ENCODE measurements at places on chromosomes 11 and 22. TPM values are rescaled to one million over a fixed set of nuclear protein-coding genes. Genes with fewer than 3 reads are reported as not detected.

DNA sequence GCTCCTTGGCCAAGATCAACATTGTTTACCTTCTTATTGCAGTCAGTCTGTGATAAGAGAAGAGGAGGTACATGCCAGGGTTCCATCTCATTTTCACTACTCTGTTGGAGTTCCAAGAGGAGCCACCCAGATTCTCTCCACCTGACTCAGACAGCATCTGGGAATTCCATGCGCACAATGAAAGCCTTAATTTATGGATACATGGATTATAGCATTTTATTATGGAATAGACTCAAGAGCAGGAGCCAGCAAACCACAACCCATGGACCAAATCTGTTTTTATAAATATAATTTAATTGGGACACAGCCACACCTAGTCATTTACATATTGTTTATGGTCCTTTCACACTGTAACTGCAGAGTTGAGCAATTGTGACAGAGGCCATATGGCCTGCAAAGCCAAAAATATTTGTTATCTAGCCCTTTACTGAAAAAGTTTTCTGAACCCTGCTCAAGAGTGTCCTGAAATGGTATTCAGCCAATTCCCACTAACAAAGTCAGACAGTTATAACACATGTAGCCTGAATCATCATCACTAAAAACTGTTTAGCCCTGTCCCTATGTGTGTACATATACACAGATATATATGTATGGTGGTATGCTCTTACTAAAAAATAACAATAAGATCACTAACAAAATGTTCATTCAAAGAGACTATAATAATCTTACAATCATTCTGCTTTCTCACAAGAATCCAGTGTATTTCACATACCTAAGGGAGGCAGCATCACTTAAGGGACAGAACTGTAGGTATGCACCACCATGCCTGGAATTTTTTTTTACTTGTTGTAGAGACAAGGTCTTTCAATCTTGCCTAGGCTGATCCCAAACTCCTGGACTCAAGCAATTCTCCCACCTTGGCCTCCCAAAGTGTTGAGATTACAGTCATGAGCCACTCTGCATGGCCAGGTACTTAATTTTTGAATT lies 104.5 kb upstream of the TEAD1 start:
- DNase-seq, result no peak
- H3K4me1 ChIP-seq, result no peaks in the 10 kb centered on the region
- H3K27me3 ChIP-seq, result peaks cover 9% of the 10 kb centered on the region
- H3K36me3 ChIP-seq, result no peaks in the 10 kb centered on the region
- no peak overlapping the region for H3K27ac ChIP-seq

GRCh38 chr11:60791153-60791933 lies 6.2 kb downstream of the MS4A10 start:
- no peak for DNase-seq
- peaks cover 22% of the 10 kb centered on the region for H3K27me3 ChIP-seq
- H3K27ac ChIP-seq, result no peak overlapping the region
- H3K4me1 ChIP-seq, result no peaks in the 10 kb centered on the region
- no peak overlapping the region for H3K4me3 ChIP-seq
- no peaks in the 10 kb centered on the region for H3K36me3 ChIP-seq

DNA sequence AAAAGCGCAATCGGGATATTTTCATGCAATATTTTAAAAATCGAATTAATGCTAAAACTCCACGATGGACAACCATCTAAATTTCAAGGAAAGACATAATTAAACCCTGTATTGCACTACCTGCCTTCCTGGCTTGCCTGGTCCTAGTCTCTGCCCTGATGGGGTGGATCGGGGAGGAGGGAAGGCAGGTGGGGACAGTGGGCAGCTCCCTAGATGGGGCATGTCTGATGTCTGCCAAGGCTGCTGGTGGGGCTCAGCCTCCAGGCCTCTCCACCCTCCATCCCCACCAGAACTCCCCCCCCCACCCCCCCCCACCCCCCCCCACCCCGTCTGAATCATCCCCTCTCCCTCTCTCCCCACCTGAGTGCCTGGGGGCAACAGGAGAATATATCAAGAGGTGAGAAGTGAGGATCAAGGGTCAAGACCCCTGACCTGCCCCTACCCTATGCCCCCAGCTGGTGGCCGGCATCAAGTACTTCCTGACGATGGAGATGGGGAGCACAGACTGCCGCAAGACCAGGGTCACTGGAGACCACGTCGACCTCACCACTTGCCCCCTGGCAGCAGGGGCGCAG lies 650 bp downstream of the CST6 start:
- peaks cover 21% of the 10 kb centered on the region for H3K27me3 ChIP-seq
- H3K4me1 ChIP-seq, result no peaks in the 10 kb centered on the region
- H3K36me3 ChIP-seq, result no peaks in the 10 kb centered on the region
- no peak overlapping the region for H3K4me3 ChIP-seq

DNA sequence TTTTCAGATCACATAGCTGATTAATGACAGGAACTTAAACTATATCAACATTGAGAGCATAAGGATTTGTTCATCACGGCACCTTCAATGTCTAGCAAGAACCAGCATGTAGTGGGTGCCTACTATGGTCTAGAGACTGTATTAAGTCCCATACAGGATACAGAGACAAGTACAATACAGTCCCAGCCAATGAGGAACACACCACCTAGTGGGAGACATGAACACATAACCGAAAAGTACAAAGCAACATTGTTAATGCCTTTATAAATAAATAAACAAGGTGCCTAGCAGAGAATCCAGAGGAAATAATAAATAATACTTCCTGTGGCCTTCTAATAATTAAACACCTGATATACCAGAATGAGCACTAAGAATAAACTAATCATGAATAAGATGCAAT lies 87.7 kb upstream of the OPCML start:
- no peak overlapping the region for H3K27ac ChIP-seq
- H3K36me3 ChIP-seq, result no peaks in the 10 kb centered on the region

- H3K27me3 ChIP-seq, result no peaks in the 10 kb centered on the region
- H3K4me3 ChIP-seq, result no peak overlapping the region
- H3K36me3 ChIP-seq, result no peaks in the 10 kb centered on the region
Observed at GRCh38 chr11:64890522-64890939, 12.1 kb upstream of the EHD1 start.

DNA sequence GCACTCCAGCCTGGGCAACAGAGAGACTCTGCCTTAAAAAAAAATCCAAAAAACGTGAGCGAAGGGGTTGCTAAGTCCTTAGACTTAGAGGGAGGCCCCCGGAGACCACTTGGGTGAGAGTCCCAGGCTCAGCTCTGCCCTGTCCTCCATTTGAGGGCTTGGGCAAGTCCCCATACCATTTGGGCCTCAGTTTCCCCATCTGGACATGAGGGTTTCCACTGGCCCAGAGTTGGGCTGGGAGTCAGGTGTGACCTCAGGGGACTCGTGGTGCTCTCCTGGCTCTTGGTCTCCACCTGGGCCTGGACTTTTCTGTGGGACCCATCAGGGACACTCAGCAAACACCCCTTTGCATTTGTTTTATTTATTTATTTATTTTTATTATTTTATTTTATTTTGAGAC lies 35.2 kb upstream of the CSNK1E start:
- no peak overlapping the region for H3K27ac ChIP-seq
- no peaks in the 10 kb centered on the region for H3K36me3 ChIP-seq
- H3K4me1 ChIP-seq, result peaks cover 2% of the 10 kb centered on the region

DNA sequence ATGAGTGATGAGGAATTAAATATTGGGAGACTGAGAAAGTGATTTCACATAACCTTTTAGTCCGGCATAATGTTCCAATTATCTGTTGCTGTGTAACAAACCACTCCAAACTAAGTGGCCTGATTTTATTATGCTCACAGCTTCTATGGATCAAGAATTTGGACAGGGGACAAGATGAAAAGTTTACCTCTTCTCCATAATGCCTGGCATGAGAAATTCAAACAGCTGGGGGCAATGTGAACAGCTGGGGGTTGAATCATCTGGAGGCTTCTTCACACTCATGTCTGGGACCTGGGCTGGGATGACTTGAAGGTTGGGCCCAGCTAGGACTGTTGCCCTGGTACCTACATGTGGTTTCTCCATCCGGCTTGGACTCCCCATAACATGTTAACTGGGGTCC lies 99.4 kb upstream of the DRD2 start:
- no peaks in the 10 kb centered on the region for H3K36me3 ChIP-seq
- H3K4me3 ChIP-seq, result no peak overlapping the region
- H3K4me1 ChIP-seq, result peaks cover 8% of the 10 kb centered on the region
- no peak overlapping the region for H3K27ac ChIP-seq
- H3K27me3 ChIP-seq, result peaks cover 19% of the 10 kb centered on the region

DNA sequence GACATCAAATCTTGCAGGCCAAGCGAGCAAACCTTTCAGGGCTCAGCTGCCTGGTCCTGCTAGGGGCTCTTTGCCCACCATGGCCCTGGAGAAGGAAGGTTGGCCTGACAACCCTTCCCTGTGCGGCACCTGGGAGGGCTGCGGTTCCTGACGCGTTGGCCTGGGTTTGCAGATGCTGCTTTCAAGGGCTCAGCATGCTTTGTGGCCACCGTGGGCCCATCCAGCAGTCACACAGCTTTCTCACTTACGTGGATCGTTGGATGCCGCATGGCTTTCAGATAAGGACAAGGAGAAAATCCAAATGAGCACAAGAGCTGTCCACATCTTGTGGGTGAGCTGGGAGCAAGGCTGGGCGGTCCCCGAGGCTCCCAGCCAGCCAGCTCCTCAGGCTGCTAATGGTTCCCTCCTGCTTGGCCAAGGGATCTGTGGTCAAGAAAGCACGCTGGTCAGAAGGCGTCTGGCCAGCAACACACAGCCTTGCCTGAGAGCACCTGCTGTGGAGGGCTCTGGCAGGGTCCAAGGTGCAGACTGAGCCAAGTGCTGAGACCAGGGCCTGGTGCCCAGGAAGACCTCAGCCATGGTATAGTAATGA lies 8.2 kb downstream of the C11orf24 start:
- no peak overlapping the region for H3K4me3 ChIP-seq
- H3K27ac ChIP-seq, result no peak overlapping the region
- no peaks in the 10 kb centered on the region for H3K27me3 ChIP-seq
- no peak for DNase-seq
- H3K36me3 ChIP-seq, result peaks cover 17% of the 10 kb centered on the region
- no peaks in the 10 kb centered on the region for H3K4me1 ChIP-seq

MAPK12 gene
- 54.6 TPM for total RNA-seq

SCUBE1 gene
- total RNA-seq, result 4.5 TPM

TBCEL gene
- total RNA-seq, result 28.9 TPM

GAB4 gene
- total RNA-seq, result not detected

HTR3B gene
- total RNA-seq, result not detected
